ENCODE measurements at places on chromosomes 7 and 10. TPM values are rescaled to one million over a fixed set of nuclear protein-coding genes. Genes with fewer than 3 reads are reported as not detected.

GRCh38 chr7:151251689-151252560 is 3.4 kb upstream of the SMARCD3 start:
- peak; percentile 88 for DNase-seq

- DNase-seq, result no peak
These were observed 5.8 kb upstream of the POLM start for GRCh38 chr7:44087911-44088838.

NUTM2E gene
- 0.13 TPM for polyA plus RNA-seq

ZNF316 gene
- polyA plus RNA-seq, result 26.7 TPM

DLX5 gene
- 22.1 TPM for polyA plus RNA-seq

PRTFDC1 gene
- 6.0 TPM for polyA plus RNA-seq

SPDYE1 gene
- 0.99 TPM for polyA plus RNA-seq

GIMAP8 gene
- polyA plus RNA-seq, result not detected

CTAGE8 gene
- 3.6 TPM for polyA plus RNA-seq

AS3MT gene
- 2.2 TPM for polyA plus RNA-seq

DNA sequence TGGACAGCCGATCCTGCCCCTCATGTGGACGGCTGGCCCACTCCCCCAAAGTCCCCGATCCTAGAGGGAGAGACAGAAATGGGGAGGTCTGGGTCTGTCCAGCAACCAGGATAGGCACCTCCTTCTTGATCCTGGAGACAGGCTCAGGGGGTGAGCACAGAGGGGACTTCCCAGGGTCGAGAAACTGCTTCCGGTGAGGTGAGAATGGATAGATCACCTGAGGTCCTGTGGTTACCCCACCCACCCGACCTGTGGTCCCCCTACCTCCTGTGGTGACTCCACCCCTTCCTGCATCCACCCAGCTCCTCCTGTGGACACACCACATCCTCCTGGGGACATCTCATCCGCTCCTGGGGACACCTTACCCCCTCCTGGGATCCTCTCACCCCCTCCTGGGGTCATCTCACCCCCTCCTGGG is 27.4 kb upstream of the RASGEF1A start:
- no peak for DNase-seq

PIK3CG gene
- 0.25 TPM for polyA plus RNA-seq

MYL10 gene
- 1.2 TPM for polyA plus RNA-seq

GRCh38 chr7:73827567-73828106 is 3.2 kb upstream of the CLDN4 start:
- peak; percentile 88 for DNase-seq

DNA sequence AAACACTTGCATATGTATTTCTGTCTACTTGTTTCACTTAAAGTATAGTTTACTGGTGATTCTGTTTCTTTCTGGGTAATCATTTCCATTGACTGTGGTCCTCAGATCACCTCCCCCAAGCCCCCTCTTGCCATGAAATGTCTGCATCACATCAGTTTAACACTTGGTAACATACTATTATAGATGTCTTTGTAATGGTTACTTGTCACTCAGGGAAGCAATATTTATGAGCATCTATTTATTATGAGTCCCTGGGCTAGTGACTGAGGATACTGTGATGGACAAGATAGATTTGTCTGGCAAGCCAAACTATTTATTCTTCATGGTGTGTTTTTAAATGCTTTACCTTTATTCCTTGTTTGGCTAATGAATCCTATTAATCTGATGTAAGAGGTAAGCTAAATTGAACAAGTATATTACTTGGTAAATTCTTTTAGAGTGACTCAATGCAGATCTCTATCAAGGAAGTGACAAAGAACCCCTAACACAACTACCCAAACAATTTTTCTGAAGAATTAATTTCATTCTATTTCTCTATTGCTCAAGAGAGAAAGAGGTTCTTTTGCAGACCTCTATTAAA is 270.9 kb downstream of the RELN start:
- no peak for DNase-seq

FOXI2 gene
- polyA plus RNA-seq, result not detected

- no peak for DNase-seq
These were observed 73.5 kb downstream of the SEMA3E start for GRCh38 chr7:83575436-83575835.

DNA sequence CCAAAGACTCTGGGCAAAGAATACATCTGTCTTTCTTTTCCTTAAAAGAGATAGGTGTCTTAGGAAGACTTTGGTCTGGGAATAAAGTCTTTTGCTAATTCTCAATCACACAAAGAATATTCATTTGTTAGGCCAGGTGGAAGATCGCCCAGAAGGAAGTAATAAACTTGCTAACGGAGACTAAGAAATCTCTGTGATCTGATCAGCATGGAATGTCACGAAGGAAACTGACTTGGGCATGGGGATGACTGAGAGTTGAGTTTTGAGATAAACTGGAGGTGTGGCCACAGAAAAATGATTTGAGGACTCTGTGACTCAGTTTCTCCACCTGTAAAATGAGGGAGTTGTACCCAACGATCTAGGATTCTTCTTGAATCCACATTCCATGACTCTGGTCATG is 161.1 kb upstream of the SVIL start:
- DNase-seq, result no peak

UPP1 gene
- polyA plus RNA-seq, result 50.2 TPM

GRCh38 chr7:63042730-63043511 is 955.7 kb upstream of the ZNF722 start:
- DNase-seq, result no peak

- no peak for DNase-seq
These were observed 150.5 kb downstream of the THSD7A start for GRCh38 chr7:11681461-11681860.

GRCh38 chr7:71633551-71634008 is 501.6 kb downstream of the GALNT17 start:
- DNase-seq, result peak; percentile 86

PODXL gene
- 84.1 TPM for polyA plus RNA-seq

SLC35G1 gene
- polyA plus RNA-seq, result 10.1 TPM

BLNK gene
- 6.3 TPM for polyA plus RNA-seq

DNA sequence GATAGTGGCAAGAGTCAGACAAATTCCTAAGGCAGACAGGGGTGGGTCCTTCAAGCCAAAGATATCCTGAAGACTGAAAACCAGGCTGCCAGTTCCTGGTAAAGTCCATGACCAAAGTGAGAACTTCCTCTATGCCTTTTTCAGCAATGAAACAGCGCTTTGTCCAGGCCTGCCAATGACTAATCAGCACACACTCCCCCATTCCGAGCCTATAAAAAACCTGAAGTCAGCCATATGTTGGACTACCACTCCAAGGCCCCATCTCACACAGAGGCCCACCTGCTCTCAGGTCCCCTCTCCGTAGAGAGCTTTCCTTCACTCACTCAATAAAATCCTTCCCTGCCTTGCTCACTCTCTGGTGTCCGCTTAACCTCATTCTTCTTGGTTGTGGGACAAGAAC is 402.2 kb downstream of the ANKRD7 start:
- no peak for DNase-seq

DNA sequence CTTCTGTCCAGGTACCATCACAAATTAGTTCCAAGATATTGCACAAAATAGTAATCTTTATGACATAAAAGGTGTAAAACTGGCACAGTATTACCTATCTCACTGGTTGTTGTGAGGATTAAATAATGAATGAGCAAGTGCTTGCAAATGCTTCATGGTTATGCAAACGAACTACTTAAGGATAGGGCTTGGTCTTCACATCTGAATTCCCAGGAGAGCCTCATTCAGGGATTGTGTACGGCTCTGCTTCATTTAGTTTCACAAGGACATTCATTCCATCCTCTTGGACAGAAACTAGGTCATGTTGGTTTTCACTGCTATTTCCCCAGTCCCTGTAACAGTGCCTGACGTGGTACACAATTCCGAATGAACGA is 12.1 kb downstream of the ABCA13 start:
- DNase-seq, result no peak

- DNase-seq, result no peak
These were observed 101.5 kb downstream of the ZMIZ1 start for GRCh38 chr10:79170226-79170752.

DNA sequence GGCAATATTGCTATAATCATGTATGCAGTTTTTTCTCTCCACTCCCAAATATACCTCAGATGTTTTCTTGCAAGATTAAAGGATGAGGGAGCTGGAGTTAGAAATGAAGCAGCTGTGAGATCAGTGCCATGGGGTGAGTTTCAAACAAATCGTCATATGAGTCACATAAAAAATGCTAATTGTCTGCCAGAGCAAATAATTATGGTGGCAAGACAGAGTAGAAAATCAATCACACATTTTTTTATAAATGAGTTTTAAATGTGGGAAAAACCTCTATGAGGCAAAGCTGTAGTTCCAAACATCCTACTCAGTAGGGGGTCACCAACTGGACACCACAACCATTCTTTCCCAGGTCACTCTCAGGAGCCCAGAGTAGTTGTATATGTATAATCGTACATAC is 55.3 kb downstream of the CH25H start:
- no peak for DNase-seq

KIF11 gene
- 5.1 TPM for polyA plus RNA-seq

GRCh38 chr7:116354546-116355423 is 144.4 kb downstream of the TES start:
- DNase-seq, result peak; percentile 86

DNA sequence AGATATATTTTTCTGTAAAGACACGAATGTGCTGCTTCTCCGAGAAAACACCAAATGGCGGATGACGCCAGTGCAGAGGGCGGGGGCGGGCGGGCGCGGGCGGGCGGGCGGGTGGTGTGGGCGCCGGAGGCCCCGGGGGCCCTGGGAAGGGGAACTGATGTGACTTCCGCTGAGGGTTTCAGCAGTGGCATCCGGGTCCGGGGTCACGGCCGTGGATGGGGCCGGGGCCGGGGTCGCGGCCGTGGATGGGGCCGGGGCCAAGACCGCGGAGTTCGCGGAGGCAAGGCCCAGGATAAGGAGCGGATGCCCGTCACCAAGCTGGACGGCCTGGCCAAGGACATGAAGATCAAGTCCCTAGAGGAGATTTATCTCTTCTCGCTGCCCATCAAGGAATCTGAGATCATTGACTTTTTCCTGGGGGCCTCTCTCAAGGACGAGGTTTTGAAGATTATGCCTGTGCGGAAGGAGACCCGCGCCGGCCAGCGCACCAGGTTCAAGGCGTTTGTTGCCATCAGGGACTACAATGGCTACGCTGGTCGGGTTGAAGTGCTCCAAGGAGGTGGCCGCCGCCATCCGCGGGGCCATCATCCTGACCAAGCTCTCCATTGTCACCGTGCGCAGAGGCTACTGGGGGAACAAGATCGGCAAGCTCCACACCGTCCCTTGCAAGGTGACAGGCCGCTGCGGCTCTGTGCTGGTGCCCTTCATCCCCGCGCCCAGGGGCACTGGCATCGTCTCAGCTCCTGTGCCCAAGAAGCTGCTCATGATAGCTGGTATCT is 20.3 kb upstream of the IGF2BP3 start:
- DNase-seq, result no peak

- DNase-seq, result no peak
These were observed 61.1 kb downstream of the CNOT4 start for GRCh38 chr7:135448753-135449152.

DNA sequence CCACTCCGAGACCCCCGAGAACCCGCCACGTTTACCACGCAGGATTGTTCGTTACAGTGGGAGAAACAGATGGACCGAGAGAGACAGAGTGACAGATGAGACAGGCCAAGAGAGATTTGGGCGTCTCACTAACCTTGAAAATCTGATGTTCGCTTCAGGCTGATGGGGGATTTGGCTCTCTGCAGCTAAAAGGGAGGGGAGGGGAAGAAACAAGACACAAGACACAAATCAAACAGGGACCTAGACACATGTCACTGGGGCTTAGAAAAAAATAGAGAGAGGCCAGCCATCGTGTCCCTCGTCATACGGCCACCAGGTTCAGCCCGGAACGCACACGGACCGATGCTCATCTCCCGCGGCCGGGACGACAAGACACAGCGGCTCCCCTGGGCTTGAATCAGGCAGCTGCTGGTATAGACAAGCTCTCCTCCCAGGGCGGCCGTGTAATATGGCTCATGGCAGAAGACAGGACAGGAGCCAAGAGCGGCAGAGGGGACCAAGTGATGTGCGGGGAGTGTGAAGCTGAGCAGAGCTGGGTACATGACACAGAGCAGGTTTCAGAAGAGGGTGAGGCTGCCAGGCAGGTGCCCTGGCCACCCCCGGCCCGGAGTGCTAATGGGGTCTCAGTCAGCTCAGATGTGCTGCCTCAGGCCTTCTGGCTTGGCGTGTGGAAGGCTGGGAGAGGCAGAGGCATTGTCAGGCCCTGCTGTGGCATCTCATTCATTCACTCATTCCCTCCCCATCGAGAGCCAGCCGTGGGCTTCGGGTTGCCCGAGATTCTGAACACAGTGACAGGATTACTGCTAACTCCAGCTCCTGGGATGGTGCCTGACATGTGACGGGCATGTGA is 88.5 kb upstream of the GNA12 start:
- no peak for DNase-seq

- DNase-seq, result no peak
These were observed 537.5 kb downstream of the DNAJB6 start for GRCh38 chr7:157874208-157874816.

DNA sequence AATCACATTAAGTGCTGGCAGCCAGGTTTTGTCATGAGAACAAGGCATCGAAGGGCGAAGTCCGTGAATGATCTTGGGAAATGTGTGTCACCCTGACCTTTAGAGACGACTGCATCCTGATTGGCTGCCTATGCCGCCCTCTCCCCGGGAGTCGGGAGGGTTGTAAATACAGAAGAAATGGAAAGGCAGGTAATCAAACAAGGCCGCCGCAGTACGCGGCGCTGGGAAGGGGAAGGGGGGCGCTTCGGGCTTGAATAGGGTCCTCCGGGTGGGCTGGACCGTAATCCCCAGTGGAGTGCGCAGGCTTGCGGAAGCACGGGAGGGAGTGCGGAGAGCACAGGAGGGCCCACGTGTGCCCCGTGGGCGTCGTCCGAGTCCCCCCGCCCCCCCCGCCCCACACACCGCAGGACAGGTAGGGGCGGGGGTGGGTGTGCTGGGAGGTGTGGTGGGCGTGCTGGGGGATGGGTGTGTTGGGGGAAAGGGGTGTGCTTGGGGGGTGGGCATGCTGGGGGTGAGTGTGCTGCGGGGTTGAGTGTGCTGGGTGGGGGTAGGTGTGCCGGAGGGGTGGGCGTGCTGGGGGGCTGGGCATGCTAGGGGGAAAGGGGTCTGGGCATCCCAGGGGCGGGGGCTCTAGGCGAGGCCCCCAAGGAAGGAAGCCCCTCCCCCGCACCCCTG is 169.4 kb downstream of the ARHGAP12 start:
- DNase-seq, result peak; percentile 82

- DNase-seq, result peak; percentile 81
These were observed at the start of gene EPHA1 for GRCh38 chr7:143408686-143409561. EPHA1 (minus strand) TSS chr7:143408856; CDS start chr7:143408805, 51 bp downstream.

DNA sequence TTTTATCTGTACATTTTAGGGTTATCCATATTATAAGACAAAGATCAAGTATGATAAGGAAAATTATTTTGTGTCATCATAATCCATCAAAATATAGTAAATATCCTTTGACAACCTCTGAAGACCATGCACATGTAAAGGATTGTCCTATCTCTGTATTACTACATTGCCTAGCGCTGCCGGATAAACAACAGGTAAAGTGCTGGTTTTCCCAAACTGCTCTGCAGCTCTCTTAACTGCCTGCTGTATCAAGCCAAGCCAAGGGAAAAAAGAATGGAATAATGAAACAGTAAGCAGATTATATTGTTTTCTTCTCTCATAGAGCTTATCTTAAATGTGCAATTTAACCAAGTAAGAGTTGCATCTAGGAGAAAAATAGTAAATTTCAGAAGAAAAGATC is 70.8 kb downstream of the PTF1A start:
- DNase-seq, result no peak
